Activated naive CD4-positive, alpha-beta T cell (primary cell): ENCODE measurements at places on chromosomes 2 and 18.

GRCh38 chr2:132670496-132671150 is 618 bp upstream of the LYPD1 start:
- DNase-seq = no peak

GRCh38 chr2:65263262-65263661 is 35.6 kb downstream of the ACTR2 start:
- no peak for DNase-seq

- no peak for DNase-seq
These were observed 169.5 kb downstream of the NOL4 start for GRCh38 chr18:34055227-34055626.

- no peak for DNase-seq
These were observed 436.4 kb downstream of the ZNF521 start for GRCh38 chr18:24915547-24915946.

GRCh38 chr2:149155196-149155969 is 116.9 kb downstream of the LYPD6B start:
- no peak for DNase-seq

DNA sequence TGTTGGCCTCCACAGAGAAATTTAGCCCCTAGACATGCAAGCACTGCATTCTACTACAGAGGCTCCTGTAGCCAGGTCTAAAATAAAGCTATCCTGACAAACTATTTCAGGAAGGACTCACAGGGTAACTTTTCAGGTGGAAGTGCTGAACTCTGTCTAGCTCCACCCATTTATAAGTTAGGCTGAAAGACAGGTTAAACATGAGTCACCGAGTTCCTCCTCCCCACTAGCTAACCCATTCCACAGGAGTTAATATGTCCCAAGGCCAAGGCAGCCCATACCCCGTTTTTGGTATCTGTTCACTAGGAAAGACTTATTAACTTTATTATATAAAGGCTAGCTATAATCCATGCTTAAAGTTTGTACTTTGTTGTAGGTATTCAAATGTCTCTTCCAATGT is 3.5 kb downstream of the CWC22 start:
- no peak for DNase-seq

DNA sequence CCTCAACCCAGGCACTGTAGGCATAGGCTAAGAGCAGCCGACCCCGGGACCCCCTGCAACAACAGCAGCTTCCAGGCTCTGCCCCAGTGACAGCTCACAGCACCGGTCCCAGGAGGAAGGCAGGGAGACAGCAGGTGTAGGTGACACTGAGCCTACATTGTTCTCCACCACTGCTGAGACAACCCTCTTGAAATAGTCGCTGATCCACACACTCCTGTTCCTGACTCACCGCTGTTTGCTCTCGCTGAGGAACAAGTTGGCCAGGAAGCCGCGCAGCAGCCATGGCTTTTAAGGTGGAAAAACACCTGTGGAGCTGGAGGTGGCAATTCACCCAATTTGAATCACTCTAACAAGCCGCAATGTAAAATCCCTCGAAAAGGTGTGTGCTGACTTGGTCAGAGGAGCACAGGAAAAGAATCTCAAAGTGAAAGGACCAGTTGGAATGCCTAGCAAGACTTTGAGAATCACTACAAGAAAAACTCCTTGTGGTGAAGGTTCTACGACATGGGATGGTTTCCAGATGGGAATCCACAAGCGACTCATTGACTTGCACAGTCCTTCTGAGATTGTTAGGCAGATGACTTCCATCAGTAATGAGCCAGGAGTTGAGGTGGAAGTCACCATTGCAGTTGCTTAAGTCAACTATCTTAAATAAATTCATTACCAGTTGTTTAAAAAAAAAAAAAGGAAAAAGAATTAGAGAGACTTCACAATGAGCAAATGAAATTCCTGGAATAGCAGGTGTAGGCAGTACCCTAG is 167.5 kb downstream of the ARL4C start:
- DNase-seq = no peak

- no peak for DNase-seq
These were observed 12.1 kb upstream of the TRAF3IP1 start for GRCh38 chr2:238308177-238308576.

DNA sequence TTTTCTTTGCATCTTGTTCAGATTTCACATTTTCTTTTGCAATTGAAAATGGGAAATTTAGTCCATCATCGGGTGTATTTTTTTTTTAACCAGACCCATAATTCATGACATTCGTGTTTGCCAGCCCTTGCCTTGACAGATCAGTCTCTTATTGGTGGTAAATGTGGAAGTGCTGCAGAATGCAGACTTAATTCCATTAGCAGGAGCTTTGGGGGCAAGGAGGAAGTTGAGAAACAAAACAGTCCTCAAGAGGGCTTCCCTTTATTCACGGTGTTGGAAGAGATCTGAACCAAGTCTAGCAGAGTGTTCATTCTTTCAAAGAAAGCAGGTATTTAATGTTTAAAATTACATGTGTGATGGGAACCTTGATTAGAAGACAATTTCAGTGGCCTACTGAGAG is 16.6 kb upstream of the RPE start:
- DNase-seq = no peak

- no peak for DNase-seq
These were observed 148.2 kb downstream of the PHLPP1 start for GRCh38 chr18:62863579-62864001.

DNA sequence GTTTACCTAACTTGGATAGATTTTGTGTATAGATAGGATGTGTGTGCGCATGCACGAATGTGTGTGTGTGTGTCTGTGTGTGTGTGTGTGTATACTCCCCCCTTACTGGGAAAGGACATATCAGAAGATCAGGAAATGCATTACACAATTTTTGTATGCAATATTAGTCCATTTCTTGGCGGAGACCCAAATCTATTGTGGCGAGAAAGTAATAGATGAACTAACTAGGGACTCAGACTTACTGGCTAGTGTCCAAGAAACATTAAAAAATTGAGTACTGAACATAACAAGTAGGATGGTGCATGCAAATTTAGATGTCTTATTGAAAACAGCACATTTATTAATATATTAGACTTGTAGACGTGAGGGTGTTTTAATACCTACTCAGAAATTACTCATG is 1036.5 kb upstream of the FANCL start:
- DNase-seq = no peak

GRCh38 chr18:12554796-12555388 is 103.0 kb downstream of the SPIRE1 start:
- DNase-seq = no peak

DNA sequence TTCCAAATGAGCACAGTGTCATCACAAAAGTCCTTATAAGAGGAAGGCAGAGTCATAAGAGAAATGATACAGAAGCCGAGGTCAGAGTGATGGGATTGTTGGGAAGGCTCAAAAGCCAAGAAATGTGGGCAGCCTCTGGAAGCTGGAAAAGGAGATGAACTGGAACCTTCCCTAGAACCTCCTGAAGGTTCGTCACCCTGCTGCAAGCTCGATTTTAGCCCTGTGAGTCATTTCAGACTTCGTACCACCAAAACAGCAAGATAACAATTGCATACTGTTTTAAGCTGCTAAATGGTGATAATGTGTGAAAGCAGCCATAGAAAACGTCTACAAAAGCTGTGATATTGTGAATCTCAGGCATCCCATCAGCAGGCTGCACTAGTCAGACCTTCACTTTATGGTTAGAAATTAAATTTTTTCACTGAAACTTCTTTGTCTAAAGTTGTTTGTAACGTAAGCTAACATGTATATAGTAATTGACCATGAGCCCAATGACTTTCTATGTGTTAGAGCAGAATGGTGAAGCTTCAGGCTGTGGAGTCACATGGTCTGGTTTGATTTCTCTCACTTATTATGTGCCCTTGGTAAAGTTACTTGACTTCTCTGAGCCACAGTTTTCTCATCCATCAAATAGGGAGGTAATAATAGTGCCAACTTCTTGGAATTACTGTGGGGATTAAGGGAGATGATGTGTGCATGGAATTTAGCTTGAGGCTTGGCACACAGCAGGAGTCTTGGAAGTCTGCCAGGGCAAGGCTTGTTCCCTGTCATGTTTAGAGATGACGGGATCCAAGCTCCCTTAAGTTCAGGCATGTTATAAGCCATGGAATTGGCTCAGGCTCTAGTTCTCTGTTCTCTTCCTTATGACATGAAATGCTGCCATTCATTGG is 132.0 kb upstream of the CCDC195 start:
- DNase-seq = no peak

GRCh38 chr2:74010087-74010541 is 25.4 kb downstream of the TET3 start:
- no peak for DNase-seq

- no peak for DNase-seq
These were observed 20.3 kb upstream of the KDM3A start for GRCh38 chr2:86420913-86421312.

DNA sequence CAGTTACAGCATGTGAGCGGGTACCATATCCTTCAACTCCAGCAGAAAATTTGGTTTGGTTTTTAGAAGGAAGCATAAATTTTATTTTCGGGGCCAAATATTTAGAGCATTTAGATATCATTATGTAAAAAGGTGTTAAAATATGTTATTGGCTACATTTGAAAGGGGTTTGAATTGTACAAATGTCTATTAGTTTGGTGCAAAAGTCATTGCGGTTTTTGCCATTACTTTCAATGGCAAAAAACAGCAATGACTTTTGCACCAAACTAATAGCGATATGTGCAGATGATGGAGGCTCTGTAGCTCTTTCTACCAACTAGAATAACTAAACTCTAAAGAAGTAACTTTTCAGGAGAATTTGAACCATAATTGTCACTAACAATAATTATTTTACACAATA is 1666.2 kb upstream of the SLC39A10 start:
- no peak for DNase-seq

DNA sequence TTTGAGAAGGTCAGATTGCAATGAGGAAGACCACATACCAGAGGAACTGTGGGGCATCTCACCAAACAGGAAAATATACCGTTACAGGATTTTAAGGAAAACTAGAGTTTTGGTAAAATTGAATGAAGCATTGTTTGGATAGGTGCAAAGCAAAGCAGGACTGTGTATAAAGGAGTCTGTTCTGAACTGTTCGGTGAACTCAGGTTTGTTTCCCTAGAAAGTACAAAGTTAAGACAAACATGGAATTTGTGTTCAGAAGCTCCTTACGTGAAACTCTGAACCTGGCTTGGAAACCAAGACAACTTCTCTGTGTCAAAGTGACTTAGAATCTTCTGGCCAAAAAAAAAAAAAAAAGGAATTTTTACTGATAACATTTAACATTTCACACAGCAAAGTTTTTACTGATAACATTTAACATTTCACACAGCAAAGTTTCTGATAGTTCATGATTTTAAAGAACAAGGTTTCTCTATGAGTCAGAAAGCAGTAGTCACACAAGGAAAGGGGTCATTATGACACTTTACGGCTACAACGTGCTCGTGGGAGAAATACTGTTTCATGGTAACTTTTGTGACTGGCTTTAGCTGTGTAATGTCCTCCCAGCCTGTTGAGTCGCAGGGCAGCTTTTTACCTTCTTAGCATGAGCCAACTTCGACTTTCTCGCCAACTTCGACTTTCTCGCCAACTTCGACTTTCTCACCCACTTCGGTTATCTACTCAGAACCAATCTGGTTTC is 21.2 kb upstream of the TET3 start:
- no peak for DNase-seq

DNA sequence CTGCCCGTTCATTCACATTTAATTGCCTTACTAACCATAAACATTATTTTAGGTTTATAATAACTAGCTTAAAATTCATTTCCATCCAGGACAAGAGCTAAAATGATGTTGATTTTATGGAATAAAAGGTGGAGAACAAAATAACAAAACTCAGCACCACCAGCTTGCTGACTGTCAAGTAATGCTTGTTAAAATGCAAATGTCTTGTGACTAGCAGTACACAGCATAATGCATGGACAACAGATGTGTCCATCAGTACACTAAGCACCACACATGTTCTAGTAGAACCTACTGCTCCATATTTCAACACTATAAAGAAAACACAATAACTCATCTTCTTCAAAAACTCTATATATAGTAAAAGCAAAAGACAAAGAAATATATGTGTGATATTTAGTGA is 224.7 kb upstream of the SMAD7 start:
- no peak for DNase-seq

GRCh38 chr18:69999656-70000055 is 52.0 kb upstream of the CD226 start:
- DNase-seq = no peak

GRCh38 chr18:10458691-10459090 is 4.3 kb downstream of the APCDD1 start:
- no peak for DNase-seq

GRCh38 chr2:22124003-22124402 is 1000.2 kb downstream of the TDRD15 start:
- DNase-seq = no peak

DNA sequence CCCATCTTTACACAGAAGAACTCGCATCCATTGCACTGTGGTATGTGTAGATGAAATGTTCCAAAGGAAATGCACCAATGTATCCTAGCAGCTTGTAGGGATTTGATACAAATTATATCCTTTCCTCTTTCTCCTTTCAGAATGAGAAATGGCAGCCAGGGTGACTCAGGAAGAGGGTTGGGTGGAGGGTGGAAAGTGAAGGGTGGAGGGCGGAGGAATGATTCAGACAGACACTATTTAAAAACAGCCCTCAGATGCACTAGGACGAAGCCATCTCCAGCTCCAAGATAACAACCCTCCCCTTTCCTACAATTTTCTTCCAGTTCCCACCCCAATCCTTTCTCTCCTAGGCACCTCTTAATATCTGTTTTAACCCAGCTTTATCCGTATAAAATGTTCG is 96.2 kb upstream of the STK39 start:
- no peak for DNase-seq

- DNase-seq = no peak
These were observed 11.4 kb upstream of the NMUR1 start for GRCh38 chr2:231541645-231542044.
